Left colon (tissue), 2 donors: ENCODE measurements at places on chromosomes 1 and 21. TPM values are rescaled to one million over a fixed set of nuclear protein-coding genes. Genes with fewer than 3 reads are reported as not detected.

The AK5 gene
- total RNA-seq = 0.43 TPM

The KLHDC8A gene
- total RNA-seq = 0.40 TPM

The KRTAP7-1 gene
- total RNA-seq = not detected

The EVA1B gene
- 8.9 TPM for total RNA-seq

The KRTAP10-5 gene
- total RNA-seq = not detected

The TEX38 gene
- not detected for total RNA-seq

The SPRR2G gene
- not detected for total RNA-seq

The PRDX6 gene
- 788 TPM for total RNA-seq

The SMPDL3B gene
- 62.4 TPM for total RNA-seq

The PTGS2 gene
- 1.9 TPM for total RNA-seq

The HTR1D gene
- 1.1 TPM for total RNA-seq

The RABGAP1L gene
- total RNA-seq = 70.4 TPM

The SEMA4A gene
- total RNA-seq = 6.5 TPM

The SDHC gene
- 266 TPM for total RNA-seq

The HTR6 gene
- total RNA-seq = not detected

The TNFRSF8 gene
- 0.15 TPM for total RNA-seq
